ENCODE measurements at places on chromosomes 2 and 18.
A peak's percentile ranks its signal among the peaks of the same experiment; 100 is the strongest.

GRCh38 chr2:12824778-12825379, 108.1 kb downstream of the TRIB2 start:
- DNase-seq: no peak

DNA sequence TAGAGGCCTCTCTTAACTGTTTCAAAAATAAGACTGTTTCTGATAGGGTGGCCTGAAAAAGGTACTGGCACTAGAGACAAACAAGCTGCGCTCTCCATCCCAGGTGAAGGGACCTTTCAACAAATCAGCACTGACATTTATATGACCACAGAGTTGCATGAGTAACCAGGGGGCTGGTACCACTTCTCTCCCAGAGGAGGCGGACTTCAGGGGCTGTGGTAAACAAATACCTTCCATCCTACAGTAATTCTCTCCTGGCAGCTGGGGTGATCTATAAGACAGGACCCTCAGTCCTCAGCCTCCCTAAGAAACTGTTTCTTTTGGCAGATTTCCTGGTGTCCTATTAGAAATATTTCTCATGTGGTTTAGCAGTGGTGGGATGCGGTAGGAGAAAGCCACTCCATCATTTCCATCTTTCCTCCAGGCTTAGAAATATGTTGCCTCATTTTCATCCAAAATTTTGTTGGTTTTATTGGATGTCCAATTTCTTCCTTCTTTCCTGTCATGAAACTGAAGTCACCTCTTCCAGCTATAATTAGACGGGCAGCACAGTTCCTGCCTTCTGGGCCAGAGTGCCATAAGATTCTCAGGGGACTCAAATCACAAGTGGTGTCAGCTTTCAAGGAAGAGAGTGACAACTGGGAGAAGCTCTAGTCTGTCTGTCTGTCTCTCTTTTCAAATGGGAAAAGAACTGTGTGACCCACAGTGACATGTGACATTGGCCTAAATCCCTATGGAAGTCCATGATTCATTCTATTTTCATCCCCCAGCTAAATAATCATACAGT, 96.4 kb downstream of the CYRIA start:
- no peak for DNase-seq

DNA sequence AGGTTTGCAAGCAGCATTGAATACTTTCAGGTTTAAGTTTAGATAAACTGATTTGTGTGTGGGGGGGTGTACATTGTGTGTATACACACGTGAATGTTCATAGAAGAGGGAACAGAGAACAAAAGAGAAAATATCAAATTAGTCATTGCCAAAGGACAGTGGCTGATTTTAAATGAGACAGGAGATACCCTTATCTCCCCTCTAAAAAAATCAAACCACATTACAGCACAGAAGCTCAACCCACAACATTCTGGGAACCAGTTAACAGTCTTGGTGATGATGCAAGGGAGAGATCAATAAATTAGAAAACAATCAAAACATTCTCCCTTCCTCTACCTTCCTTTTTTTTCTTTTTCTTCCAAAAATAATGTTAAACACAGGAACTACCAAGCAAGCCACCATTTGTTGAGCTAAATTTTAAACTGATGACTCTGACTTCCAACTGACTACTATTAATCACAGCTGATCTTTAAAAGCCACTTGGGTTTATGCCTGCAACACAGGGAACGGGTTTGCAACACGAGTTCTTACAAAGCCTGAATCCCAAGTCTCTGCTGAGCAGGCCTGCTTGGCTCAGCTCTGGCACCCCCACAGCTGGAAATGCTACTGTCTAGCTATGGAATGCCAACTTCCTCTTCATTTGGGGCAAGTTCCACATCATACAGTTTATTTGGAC, 119.2 kb upstream of the ACVR1C start:
- no peak for DNase-seq

- no peak for DNase-seq
Observed at GRCh38 chr18:62001396-62001795, 108.6 kb upstream of the RNF152 start.

GRCh38 chr2:105403241-105403782, 4.5 kb upstream of the FHL2 start:
- no peak for DNase-seq

DNA sequence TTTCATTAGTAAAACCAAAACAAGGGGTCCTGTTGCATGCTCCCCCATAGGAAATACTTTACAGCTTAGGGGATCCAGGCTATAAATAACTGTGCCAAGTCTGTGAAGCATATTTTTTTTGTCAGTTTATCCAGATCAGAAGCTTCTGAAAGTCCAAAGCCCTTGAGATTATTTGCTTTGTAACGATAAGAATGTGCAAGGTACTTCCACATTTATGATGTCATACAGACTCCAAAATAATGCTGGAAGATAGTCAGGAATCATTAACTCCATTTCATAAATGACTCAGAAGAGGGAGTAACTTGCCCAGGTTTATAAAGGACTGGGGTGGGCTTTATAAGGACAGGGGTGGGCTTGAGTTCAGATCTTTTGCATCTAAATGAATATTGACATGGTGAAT, 29.3 kb downstream of the RDH14 start:
- DNase-seq: no peak

DNA sequence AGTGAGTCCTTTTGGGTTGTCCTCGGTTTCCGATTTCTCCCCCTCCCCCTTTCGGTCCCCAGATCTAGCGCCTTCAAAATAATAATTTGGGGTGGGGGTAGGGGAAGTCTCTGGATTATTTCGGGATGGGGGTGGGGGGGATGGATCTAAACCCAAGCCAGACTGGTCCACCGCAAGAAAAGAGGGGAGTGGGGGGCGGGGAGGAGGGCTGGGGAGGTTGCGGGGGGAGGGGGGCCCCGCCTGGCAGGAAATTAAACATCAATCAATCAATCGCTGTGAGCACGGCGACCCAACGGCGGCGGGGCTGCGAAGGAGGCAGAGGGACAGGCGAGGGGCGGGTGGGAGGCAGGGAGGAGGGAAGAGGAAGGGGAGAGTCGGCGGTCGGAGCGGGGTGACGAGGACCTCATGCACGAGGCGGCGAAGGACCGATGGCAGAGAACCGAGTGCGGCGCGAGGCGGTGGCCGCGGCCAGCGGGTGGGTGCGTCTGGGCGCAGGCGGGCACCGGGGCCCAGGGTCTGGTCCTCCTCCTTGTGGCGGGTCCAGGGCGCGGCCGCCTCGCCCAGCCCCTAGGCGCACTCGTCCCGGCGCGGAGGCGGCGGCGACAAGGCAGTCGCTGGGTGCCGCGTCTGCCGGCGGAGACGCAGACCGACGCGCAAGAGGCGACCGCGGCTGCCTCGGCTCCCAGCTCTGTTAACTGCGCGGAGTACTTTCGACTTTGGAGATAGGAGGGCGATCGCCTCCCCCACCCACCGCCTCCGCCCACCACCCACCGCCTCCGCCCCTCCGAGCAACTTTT, 468 bp upstream of the SATB2 start:
- peak; percentile 37 for DNase-seq

- DNase-seq: no peak
Observed at GRCh38 chr18:48106498-48106897, 176.0 kb upstream of the SMAD2 start.

DNA sequence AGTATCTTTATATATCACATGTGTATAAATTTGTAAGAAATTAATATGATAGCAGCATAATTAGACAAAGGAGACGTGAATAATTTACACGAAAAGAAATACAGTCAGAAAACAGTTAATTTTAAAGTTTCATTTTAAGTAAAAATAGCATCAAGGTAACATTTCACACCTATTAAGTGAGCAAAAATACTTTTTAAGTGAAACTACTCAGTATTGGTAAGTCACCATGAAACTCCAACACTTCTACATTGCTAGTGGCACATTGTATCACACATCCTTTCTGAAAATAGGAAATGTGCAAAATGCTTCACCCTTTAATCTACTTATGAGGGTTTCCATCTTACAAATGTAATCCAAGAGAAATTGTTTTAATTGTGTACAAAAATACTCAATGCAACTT, 287.9 kb upstream of the EPAS1 start:
- no peak for DNase-seq

- DNase-seq: no peak
Observed at GRCh38 chr2:128797937-128798336, 479.3 kb upstream of the HS6ST1 start.

DNA sequence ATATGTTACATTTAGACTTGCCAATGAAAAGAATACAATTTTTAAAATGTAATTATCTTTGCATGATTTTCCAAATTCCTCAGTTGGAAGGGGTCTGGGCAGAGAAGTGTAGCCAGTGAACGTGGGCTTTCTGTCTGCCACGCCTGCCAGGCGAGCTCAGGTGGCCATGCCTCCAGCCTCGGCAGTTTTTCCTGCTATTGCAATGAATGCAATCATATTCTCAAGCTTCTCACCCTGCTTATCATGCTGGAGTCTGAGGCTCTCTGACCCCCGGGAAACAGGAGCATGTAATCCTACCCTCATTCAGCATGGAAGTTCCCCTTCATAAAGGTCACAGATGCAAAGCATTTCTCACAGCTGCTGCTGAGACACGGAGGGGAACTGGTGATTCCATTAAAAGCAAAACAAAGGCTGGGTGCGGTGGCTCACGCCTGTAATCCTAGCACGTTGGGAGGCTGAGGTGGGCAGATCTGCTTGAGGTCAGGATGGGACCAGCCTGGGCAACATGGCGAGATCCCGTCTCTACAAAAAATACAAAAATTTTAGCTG, 154.8 kb downstream of the MBP start:
- no peak for DNase-seq

GRCh38 chr2:69554981-69555380, 88.6 kb downstream of the AAK1 start:
- DNase-seq: no peak

DNA sequence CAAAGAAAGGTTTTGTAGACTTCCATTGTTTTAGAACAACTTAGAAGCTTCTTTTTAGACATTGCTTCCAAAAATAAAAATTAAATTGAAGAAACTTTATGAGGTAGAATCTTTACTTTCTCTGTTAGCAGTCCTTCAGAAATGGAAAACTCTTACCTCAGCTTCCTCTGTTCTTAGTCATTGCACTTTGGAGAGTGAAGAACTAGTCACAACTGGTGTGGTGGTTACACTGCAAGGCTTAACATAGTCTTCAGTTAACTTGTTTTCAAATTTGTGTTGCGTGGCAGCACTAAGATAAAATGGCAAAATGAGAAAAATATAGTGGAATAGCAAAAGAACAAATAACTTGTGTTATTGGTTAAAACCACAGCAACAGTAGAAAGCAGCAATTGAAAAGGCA, 332.6 kb downstream of the KIAA1328 start:
- no peak for DNase-seq

DNA sequence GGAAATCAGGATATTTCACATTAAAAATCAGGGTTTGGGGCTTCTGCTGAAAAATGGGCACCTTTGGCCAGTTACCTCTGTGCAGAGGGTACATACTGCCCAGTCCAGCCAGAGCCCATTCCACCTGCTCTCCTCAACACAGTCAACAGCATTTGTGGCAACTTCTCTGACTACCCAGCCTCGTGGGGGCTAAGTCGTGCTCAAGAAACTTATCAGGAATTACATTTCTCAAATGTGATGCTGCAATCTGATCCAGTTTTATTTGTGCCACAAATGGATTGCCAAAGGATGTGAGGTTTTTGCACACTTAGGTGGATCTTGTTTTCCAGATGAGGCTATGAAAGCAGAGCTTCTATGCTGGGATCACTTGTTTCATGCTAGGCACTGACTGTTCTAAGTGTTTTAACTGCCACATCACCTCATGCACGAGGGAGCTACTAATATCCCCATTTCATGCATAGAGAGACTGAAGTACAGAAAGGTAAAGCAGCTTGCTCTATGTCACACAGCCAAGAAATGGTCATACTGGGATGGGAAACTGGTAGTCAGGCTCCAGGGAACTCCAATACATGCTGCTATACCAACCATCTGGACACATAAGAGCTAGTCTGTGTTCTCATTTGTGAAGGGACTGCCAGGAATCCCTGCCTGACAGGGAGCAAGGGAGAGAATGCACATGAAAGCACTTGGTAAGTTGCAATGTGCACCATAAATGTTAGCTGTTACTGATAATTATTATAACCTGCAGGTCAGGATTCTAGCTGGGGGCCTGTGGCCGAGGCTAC, 89.0 kb upstream of the HK2 start:
- DNase-seq: no peak

DNA sequence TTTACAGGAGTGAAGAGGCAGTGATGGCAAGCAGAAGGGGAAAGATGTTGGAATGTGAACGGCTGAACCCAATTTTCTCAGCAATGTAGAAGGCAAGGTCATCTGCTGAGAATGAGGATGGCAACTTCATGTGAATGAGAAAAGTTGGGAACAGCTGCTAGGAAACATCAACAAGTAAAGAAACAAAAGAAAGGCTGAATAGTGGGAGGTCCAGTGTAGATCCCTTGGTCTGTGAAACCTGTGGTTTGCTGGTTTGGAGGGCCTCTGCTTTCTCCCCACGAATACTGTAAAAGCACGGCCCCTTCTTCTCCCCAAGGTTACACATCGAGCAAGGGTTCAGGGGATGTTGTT, 27.4 kb downstream of the MARCHF4 start:
- no peak for DNase-seq

DNA sequence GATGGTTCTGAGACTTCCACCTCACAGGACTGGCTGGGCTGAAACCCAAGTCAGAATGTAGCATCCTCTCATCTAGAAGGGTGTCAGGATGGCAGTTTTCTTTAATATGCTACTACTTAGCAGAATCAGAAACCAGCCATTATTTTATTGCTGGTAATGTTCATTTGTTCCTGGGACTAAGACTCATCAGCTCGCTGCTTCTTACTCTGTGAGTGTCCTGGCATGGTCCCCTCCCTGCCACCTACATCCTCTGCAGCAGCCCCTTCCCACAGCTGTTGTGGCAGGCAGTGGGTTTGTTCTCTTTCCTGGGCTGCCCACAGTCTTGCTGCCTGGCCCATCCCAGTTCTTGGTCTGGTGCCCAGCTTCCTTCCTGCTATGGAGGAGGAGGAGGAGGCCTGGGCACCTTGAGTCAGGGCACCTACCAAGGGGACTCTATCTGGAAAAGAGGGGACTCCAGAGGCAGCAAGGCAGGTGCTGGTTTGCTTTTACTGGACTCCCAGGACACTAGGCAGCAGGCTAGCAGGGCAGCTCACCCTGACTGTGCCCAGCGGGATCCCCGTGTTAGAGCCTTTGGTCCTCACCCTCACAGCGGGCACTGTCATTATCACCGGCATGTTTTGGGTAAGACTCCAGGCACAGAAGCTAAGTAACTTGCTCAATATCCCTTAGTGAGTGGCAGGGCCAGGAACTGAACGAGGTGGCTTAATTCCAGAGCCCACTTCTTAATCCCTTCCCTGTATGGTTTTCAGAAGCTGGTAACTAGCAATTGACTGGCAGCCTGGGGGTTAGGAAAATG, 62.1 kb downstream of the LRRFIP1 start:
- DNase-seq: no peak
